Sigmoid colon (tissue), 7 donors: ENCODE measurements at places on chromosomes 2 and 18.

GRCh38 chr2:147845411-147845971, 662 bp downstream of the ACVR2A start:
- no peak for DNase-seq
- H3K27ac ChIP-seq, result peak overlapping the region; percentile 95
- H3K4me1 ChIP-seq, result peaks cover 39% of the 10 kb centered on the region
- no peaks in the 10 kb centered on the region for H3K36me3 ChIP-seq
- H3K27me3 ChIP-seq, result no peaks in the 10 kb centered on the region
- H3K4me3 ChIP-seq, result peak overlapping the region; percentile 80

- H3K4me3 ChIP-seq, result no peak overlapping the region
- H3K4me1 ChIP-seq, result no peaks in the 10 kb centered on the region
- no peak overlapping the region for H3K27ac ChIP-seq
- no peak for DNase-seq
- no peaks in the 10 kb centered on the region for H3K27me3 ChIP-seq
These were observed 63.2 kb downstream of the CCDC74A start for GRCh38 chr2:131590896-131591295.

DNA sequence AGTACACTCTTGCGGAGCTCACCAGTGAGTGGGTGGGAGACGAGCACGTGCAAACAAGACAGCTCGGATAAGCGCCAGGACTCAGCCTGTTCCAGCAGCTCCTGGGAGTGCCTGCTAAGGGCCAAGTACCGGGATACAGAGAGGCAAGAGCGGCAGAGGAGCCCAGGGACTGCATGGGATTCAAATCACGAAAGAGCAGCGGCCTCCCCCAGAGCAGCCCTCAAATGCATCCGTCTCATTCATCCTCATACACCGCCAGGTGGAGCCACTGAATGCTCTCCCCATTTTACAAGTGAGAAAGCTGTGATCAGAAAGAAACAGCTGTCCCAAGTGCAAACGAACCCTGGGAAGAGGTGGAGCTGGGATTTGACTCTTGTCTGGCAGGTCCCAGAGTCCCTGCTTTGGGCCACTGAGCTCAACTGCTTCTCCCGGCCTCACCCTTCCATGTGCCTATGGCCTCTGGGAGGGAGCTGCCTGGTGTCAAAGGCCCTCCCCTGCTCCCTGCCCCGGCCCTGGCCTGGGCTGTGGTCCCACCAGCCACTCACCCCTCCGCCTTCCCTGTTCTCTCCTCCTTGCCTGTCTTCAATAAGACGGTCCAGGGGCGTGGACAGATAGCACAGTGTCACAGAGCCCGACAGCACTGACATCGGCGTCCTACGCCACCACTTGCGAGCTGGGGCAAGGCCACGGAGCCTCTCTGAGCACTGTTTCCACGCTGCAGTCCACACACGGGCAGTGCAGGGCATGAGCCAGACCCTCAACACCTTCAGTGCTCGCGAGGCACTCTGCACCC, 72.8 kb upstream of the TAF1B start:
- H3K4me1 ChIP-seq, result peaks cover 12% of the 10 kb centered on the region
- peak overlapping the region; percentile 14 for H3K4me3 ChIP-seq
- H3K27ac ChIP-seq, result no peak overlapping the region
- no peaks in the 10 kb centered on the region for H3K36me3 ChIP-seq

DNA sequence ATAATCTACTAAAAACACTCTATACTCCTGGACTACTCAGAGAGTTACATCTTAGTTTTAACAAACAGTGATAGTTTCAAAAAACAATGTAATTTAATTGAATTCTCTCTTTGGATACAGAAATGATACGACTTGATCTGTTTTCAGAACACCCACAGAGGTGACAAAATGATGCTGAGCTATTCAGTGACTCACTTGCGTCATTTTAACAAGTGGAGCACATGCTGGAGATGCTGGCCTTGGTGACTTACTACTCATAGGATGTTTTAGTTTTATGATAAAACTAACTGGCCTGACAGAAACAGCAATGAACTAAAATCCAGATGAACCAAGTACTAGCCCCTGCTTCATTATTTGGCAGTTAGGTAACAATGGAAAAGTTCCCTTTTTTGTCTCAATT, 101.3 kb upstream of the ITGB6 start:
- no peak for DNase-seq
- no peak overlapping the region for H3K4me3 ChIP-seq
- peaks cover 51% of the 10 kb centered on the region for H3K36me3 ChIP-seq
- no peaks in the 10 kb centered on the region for H3K27me3 ChIP-seq

GRCh38 chr18:44911260-44911659, 230.6 kb downstream of the SETBP1 start:
- no peak overlapping the region for H3K27ac ChIP-seq
- H3K4me1 ChIP-seq, result peaks cover 23% of the 10 kb centered on the region
- H3K27me3 ChIP-seq, result no peaks in the 10 kb centered on the region
- H3K4me3 ChIP-seq, result no peak overlapping the region
- H3K36me3 ChIP-seq, result no peaks in the 10 kb centered on the region
- DNase-seq, result no peak

GRCh38 chr18:7158216-7158615, 40.6 kb upstream of the LAMA1 start:
- H3K4me3 ChIP-seq, result no peak overlapping the region
- H3K4me1 ChIP-seq, result no peaks in the 10 kb centered on the region
- H3K27me3 ChIP-seq, result peaks cover 4% of the 10 kb centered on the region

GRCh38 chr2:27701676-27702075, 38.0 kb downstream of the SLC4A1AP start:
- H3K36me3 ChIP-seq, result no peaks in the 10 kb centered on the region
- no peaks in the 10 kb centered on the region for H3K4me1 ChIP-seq
- no peak for DNase-seq
- no peak overlapping the region for H3K4me3 ChIP-seq
- H3K27ac ChIP-seq, result no peak overlapping the region
- no peaks in the 10 kb centered on the region for H3K27me3 ChIP-seq

DNA sequence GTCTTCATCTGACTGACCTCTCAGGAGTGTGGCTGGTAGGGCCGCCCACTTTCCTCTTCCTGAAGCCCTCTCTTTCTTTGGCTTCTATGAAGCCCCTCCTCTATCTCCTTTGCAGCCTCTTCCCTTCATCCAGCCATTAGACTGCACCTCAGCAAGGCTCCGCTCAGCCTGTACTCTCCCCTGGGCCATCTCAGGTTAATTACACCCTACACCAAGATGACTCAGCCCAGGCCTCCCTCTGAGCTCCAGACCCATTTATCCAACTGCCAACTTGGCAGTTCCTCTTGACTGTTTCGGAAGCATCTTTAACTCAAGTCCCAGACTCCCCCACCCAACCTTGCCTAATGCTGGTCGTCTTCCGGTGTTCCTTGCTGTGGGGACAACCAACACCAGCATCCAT, 5.8 kb upstream of the WNT6 start:
- H3K4me3 ChIP-seq, result no peak overlapping the region
- H3K27ac ChIP-seq, result no peak overlapping the region
- H3K36me3 ChIP-seq, result no peaks in the 10 kb centered on the region

DNA sequence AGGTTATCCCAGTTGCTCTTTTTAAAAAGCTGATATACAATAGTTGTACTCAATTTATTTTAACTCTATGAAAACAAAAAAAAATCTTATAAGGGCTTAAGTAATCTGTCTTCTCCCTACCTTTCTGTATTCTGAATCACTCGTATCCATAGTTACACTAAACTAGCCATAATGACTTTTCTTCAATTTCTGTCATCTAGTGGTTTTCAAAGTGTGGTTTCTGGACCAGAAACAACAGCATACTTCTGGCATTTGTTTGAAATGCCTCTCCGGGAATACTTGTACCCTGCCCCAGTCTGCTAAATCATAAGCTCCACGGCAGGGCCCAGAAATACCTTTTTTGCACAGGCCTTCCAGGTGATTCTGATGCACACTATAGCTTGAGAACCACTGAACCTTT, 253.6 kb downstream of the LRRTM4 start:
- no peak for DNase-seq
- H3K27ac ChIP-seq, result no peak overlapping the region
- no peak overlapping the region for H3K4me3 ChIP-seq

DNA sequence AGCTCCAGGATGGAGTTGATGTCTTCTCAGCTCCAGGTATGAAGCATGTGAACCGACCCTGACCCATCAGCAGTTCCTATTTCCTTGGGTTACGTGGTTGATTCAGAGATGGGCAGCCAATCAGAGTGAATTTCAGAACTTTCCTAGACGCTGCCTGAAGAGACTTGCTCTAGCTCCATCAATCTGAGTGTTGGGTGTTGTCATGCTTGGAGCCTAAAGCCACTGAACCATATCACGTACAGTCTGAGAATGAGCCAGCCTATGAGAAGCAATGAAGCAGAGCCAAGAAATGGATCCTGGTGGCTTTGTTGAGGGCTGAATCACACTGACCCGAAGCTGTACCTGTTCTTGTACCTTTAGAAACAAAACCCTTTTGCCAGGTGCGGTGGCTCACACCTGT, 19.6 kb upstream of the KLF7 start:
- H3K36me3 ChIP-seq, result no peaks in the 10 kb centered on the region
- H3K27ac ChIP-seq, result no peak overlapping the region
- no peak for DNase-seq
- no peak overlapping the region for H3K4me3 ChIP-seq

GRCh38 chr2:183244300-183244844, 120.1 kb downstream of the NUP35 start:
- H3K27me3 ChIP-seq, result no peaks in the 10 kb centered on the region
- H3K27ac ChIP-seq, result no peak overlapping the region
- H3K4me3 ChIP-seq, result no peak overlapping the region
